ENCODE measurements at places on chromosomes 4 and X. TPM values are rescaled to one million over a fixed set of nuclear protein-coding genes. Genes with fewer than 3 reads are reported as not detected.

GRCh38 chr4:66023061-66023460 lies 352.8 kb upstream of the EPHA5 start:
- DNase-seq = no peak

DNA sequence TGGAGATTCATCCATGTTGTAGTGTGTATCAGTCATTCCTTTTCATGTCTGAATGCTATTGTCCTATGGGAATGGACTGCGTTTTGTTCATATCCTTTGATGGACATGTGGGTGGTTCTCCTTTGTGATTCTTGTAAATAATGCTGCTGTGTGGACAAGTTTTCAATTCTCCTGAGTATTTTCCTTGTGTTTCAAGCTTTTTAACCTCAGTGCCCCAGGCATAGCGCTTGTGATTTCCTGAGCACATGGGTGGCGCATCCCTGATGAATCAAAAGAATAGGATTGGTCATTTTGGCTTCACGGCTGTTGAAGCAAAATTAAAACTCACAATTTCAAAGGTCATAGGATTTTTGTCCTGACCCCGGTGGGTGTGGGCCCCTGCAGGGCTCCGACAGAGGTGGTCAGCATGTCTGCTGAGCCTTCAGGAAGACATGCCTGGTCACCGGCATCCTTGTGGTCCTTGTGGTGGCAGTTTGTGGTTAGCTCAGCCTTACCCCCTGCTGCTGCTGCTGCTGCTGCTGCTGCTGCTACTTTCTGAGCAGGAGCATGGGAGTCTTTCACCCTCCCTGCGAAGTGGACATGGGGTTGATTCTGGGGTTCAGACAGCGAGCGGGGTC lies 30.0 kb downstream of the SHROOM2 start:
- no peak for DNase-seq

GRCh38 chrX:13854003-13854402 lies 37.1 kb upstream of the GPM6B start:
- DNase-seq = no peak

The SYTL4 gene
- total RNA-seq = 0.11 TPM

DNA sequence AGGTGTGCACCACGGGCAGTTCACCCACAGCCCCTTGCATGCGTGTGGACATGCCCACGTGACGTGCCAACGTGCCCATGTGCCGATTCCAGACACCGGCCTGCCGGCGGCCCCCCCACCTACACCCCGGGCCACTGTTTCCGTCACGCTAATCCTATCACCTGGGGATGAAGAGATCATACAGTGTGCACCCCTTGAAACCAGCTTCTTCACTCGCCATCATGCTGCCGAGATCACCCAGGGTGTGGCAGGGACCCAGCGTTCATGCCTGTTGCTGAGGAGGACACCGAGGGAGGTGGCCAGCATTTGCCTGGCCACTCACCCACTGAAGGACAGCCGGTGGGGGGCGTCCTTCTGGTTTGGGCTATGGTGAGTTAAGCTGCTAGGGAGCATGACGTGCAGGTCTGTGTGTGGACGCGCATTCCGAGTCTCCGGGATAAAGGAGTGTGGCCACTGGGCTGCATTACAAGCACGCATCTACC lies 14.1 kb downstream of the CTBP1 start:
- DNase-seq = no peak

DNA sequence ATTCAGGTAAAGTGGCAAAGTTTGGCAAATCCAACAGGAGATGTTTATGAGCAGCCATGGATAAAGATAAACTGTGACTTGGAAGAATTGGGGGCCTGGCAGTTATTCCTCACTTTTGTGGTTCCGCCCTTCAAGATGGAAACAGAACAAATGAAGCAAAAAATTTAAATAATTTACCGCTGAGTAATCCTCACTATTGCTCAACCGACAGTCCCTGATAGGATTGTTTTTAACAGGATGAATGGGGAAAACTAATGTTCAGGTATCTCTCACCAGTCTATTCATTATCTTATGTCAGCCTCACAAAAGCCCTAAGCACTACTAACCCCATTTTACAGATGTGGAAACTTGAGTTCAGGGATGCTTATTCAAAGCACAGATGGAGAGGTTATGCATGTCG lies 90.8 kb downstream of the FNIP2 start:
- DNase-seq = no peak

GRCh38 chr4:139815778-139816601 lies 150.4 kb downstream of the MGST2 start:
- DNase-seq = peak; percentile 62

The MAGEC1 gene
- not detected for total RNA-seq

GRCh38 chrX:386768-387575 lies at the start of gene PPP2R3B:
PPP2R3B (minus strand) TSS chrX:386907; CDS start chrX:386691, 216 bp downstream.
- DNase-seq = peak; percentile 98

DNA sequence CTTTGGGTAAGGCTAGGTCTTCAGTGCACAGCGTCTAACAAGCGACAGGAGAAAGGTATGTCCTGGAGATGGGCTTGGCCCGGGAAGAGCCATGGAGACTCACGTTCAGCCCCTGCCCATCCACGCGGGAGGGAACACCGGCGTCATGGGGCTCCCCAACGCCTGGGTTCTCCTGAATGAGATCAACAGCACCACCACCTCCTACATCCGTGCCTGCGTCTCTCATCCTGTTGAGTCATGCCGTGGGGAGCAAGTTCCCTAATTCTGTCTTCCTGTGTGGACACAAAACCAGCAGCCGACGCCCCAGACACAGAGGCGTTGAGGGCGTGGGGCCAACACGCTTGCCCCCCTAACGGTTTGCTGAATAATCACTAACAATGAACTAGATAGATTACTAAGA lies 20.1 kb upstream of the IL3RA start:
- no peak for DNase-seq

DNA sequence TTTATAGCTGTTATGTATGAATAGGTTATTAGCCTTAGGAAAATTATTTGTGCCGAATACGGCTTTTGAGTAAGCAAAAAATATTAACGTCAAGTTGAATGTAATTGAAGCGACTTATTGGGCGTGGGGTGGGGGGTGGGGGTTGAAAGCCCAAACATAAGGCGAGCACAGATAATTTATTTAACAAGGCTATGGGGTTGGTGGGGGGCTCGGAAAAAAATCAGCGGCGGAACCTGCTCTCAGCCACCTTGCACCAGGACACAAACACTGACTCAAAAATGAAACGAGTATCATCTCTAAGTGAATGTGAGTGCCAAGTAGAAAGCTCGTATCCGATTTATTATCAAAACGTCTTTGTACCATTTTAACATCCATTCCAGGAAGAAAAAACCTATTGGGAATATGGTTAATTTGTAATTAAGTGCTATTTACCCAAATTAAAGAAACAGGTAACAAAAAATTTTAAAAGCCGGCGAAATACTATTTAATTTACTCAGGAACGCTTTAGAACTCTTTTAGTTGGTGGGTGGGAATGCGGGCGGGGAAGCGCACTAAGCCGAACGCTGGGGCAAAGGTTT lies 902 bp upstream of the LARP1B start:
- peak; percentile 30 for DNase-seq

The PF4V1 gene
- total RNA-seq = not detected

The TMEM144 gene
- 1.6 TPM for total RNA-seq

- DNase-seq = no peak
These were observed 115.4 kb upstream of the STK26 start for GRCh38 chrX:131907488-131908314.

The SH3D19 gene
- total RNA-seq = 51.3 TPM

The CHRDL1 gene
- 17.4 TPM for total RNA-seq

DNA sequence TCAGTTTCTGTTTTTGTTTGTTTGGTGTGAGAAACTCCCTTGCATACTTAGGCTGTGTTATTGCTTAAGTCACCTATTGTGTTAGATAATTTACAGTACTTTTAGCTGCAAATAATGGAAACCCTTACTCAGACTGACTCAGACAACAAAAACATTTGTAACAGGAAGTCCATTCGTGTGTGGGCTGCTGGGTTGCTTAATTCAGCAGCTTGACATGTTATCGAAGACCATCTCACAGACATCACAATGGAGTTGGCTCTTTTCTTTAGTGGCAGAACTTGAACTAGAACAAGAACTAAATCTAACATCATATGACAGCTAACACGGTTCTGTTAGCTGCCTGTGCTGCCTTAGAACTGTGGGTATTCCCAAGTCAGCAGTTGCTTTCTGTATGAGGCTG lies 9.9 kb upstream of the GABRE start:
- DNase-seq = no peak

GRCh38 chr4:148405161-148405893 lies 36.9 kb downstream of the NR3C2 start:
- no peak for DNase-seq

GRCh38 chrX:47221756-47222155 lies 3.3 kb downstream of the CDK16 start:
- no peak for DNase-seq

The FSTL5 gene
- total RNA-seq = 0.32 TPM

DNA sequence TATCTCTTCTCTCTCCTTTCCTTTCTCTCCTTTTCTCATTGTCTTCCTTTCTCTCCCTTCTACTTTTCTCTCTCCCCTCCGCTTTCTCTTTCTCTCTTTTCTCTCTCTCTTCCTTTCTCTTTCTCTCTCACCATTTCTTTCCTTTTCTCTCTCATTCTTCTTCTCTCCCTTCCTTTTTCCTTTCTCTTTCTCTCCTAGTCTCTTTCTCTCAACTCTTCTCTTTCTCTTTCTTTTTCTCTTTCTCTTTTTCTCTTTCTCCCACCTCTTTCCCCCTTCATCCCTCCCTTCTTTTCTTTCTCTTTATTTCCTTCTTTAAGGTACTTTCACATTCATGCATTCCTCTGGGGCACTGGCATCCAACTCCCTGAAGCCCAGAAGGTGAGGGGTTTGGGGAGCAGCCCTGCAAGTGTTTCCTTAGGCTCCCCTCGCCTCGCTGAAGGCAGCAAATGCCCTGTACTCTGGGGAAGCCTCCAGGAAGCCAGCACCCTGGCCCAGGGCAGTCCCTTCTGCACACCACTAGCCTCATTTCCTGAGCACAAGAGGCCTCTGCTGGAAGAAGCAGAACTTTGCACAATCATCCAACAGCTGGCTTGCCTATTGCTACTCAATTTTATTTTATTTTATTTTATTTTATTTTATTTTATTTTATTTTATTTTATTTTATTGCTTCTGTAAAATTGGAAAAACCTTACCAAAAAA lies 124.2 kb downstream of the NFKB1 start:
- DNase-seq = no peak

DNA sequence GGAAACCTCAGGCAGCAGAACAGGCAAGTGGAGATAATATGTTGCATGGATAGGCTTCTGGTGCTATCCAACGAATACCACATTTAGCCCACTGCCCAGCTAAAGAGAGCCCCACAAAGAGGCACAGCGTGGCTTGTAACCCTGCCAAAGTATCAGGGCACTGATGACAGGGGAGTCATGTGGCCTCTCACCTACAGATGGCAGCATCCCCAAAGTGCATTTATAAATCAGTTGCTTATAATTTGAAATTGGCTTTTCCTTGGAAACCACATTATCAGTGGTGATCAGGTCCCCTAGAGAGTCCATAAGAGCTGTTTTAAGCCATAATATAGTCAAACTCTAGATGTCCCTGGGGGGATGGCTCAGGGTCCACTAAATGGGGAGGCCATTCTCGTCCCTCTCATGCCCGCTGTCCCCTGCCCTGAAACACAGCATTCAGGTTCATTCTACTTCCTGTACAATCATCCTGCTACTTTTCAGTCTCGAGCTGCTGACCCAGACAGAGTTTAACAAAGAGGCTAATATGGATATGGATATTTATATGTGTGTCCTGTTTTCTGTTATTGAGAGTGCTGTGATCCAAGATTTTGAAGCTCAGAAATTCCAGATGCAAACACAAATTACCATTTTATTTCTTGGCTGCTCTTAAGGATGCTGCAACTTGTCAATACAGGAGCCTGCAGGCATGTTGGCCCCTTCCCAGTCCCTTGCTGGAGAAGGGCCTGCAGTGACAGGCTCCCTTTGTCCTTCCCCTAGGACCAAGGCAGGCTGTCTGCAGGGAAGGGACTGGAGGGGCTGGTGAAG lies 28.5 kb downstream of the SRPX start:
- no peak for DNase-seq

GRCh38 chrX:1023676-1024075 lies 188.8 kb downstream of the CRLF2 start:
- DNase-seq = no peak

DNA sequence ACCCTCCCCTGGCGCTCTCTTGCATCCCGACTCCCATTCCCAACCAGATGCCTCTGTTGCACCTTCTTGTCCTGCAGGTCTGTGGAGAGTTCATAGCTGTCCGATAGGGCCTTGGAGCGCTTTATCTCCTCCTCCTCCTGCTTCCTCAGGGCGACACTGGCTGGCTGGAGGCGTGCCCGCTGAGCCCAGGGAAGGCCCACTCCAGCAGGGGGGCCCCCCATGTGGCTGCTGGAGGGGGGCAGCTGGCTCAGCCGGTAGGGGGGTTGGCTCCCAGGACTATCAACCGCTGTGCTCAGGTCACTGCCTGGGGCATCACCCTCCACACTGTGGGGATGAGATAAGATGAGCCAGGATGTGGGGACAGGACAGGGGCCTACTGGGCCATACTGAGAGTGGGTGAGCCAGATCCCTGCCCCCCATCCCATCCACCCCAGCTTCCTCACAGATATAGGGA lies 25.6 kb downstream of the IQSEC2 start:
- DNase-seq = no peak

GRCh38 chr4:73974352-73974751 lies 7.5 kb downstream of the PF4 start:
- no peak for DNase-seq

GRCh38 chr4:87926554-87927098 lies 48.9 kb upstream of the SPP1 start:
- DNase-seq = no peak

The ARX gene
- not detected for total RNA-seq

- peak; percentile 42 for DNase-seq
These were observed 434.8 kb upstream of the IGFBP7 start for GRCh38 chr4:57544811-57545654.

The CT45A3 gene
- total RNA-seq = not detected

The FAM9C gene
- total RNA-seq = not detected

DNA sequence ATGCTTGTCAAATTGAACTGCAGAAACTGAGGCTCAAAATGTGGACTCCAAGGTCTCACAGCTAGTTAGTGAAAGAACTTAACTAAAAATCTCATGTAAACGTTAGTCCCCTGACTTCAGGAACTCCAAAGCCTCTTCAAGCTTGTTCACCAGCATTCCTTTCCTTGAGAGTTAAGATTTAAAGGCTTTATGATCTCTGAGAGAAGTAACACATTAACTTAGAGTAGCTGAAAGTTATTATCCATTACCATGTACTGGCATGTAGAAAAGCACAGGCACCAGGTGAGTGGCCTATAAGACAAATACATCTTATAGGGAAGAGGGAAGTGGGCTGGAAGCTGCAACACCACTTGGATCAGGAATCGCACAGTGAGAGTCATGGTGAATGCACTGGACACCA lies 15.3 kb downstream of the PARM1 start:
- DNase-seq = no peak

The CSAG3 gene
- total RNA-seq = not detected

The OPHN1 gene
- 3.5 TPM for total RNA-seq

DNA sequence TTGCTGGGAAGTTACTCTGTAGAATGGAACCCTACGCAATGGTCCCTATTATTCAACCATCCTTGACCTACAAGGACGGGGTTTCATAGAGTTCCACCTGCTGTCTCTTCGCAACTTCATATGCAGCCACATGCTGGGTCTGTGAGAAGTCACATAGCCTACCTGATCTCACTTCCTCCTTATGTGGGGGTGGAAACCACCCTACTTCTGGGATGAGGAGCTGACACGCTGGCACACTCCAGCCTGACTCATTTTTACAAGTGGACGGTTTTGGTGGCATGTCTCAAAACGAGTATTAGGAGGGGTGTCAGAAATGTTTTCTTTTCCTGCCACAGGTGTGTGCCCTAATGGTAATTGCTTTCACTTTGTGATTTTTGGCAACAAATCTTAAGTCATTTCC lies 36.8 kb upstream of the ARSD start:
- no peak for DNase-seq

All from H1 (cell line).